ENCODE measurements at places on chromosomes 12 and 14. TPM values are rescaled to one million over a fixed set of nuclear protein-coding genes. Genes with fewer than 3 reads are reported as not detected.

The INSM2 gene
- 24.3 TPM for total RNA-seq

The INHBE gene
- not detected for total RNA-seq

The JPH4 gene
- 10.6 TPM for total RNA-seq

The MED6 gene
- total RNA-seq = 93.9 TPM

The ING4 gene
- 121 TPM for total RNA-seq

The ABHD4 gene
- total RNA-seq = 24.5 TPM

The C12orf54 gene
- not detected for total RNA-seq

The PLEKHG7 gene
- total RNA-seq = 1.2 TPM

The KRT79 gene
- total RNA-seq = 0.66 TPM

The FLRT2 gene
- 89.6 TPM for total RNA-seq

The SERPINA3 gene
- 0.99 TPM for total RNA-seq

The GPHN gene
- total RNA-seq = 44.5 TPM

The COX8C gene
- total RNA-seq = not detected

The KTN1 gene
- total RNA-seq = 164 TPM

The SLC25A47 gene
- 0.22 TPM for total RNA-seq

The KCNMB4 gene
- total RNA-seq = 12.3 TPM

The USP44 gene
- 2.2 TPM for total RNA-seq

The CLEC4E gene
- not detected for total RNA-seq

The LRRC10 gene
- not detected for total RNA-seq

The NINJ2 gene
- 0.93 TPM for total RNA-seq

The PRH1 gene
- total RNA-seq = 117 TPM

The CD163 gene
- 7.3 TPM for total RNA-seq

The CDCA3 gene
- 6.3 TPM for total RNA-seq

The TBC1D30 gene
- total RNA-seq = 17.1 TPM

The ZNF664 gene
- 108 TPM for total RNA-seq

The SERPINA10 gene
- not detected for total RNA-seq

The ERP27 gene
- 1.3 TPM for total RNA-seq

The ADAM21 gene
- not detected for total RNA-seq

The DENND5B gene
- total RNA-seq = 61.6 TPM

The LMNTD1 gene
- not detected for total RNA-seq

The PRICKLE1 gene
- 21.8 TPM for total RNA-seq

The TAS2R19 gene
- 42.2 TPM for total RNA-seq

The LGMN gene
- 67.0 TPM for total RNA-seq

The PIK3C2G gene
- 2.5 TPM for total RNA-seq

All from camera-type eye (tissue), 1 donor.